ENCODE measurements at places on chromosomes 4 and X. TPM values are rescaled to one million over a fixed set of nuclear protein-coding genes. Genes with fewer than 3 reads are reported as not detected.

Gene ZDHHC15
- total RNA-seq: not detected

Gene MUC7
- not detected for total RNA-seq

Gene ERAS
- not detected for total RNA-seq

DNA sequence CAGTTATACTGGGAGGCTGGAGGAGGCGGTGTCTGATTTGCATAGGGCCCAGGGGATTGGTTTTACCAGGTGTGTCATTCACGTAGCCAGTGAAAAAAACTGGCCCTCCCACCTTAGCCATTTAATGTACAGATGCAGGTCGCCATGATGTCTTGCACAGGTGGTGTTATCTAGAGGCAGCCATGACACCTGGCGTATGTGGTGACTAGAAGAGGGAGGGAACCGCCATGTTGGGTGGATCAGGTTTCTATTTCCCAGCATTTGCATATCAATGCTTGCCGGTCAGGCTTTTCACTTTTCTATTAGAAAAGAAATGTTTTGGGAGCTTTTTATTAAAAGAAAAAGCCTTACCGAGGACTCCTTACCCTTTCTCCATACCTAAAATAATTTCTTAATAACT, 523.4 kb downstream of the ADGRL3 start:
- no peaks in the 10 kb centered on the region for H3K27me3 ChIP-seq
- H3K27ac ChIP-seq: no peak overlapping the region
- no peak overlapping the region for H3K4me3 ChIP-seq
- DNase-seq: no peak
- H3K36me3 ChIP-seq: no peaks in the 10 kb centered on the region
- no peaks in the 10 kb centered on the region for H3K4me1 ChIP-seq

DNA sequence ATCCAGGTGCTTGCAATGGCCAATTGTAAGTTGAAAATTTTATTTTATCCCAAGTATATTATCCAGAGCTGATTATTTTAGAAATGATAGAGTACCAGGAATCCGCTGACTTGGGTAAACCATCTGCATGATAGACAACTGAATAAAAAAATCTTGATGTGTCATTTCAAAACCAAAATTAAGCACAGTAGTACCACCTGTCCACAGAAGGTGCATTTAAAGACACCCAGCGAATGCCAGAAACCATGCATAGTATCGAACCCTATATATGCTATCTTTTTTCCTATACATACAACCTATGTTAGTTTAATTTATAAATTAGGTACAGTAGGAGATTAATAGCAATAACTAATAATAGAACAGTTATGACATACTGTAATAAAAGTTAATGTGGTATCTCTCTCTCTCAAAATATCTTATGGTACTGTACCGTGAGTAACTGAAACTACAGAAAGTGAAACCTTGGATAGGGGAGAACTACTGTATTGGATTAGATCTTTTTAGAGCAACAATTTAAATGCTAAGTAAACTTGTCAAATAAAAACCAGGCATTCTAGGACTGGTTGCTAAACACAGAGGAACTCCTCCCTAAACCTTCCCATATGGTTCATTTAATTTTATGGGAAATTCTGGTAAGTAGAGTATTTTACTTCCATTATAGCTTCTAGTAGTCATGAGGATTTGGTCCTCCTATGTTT, 6.2 kb downstream of the NEIL3 start:
- H3K4me3 ChIP-seq: peak overlapping the region; percentile 27
- DNase-seq: no peak
- H3K36me3 ChIP-seq: peaks cover 76% of the 10 kb centered on the region

DNA sequence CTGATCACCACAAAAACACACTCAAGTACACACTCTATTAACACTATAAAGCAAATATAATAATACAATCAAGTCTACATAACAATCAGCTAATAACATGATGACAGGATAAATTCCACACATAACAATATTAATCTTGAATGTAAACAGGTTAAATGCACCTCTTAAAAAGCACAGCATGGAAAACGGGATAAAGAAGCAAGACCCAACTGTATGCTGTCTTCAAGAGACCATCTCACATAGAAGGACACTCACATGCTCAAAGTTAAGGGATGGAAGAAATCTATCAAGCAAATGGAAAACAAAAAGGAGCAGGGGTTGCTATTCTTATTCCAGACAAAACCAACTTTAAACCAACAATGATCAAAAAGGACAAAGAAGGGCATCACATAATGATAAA, 28.1 kb downstream of the CBR4 start:
- DNase-seq: no peak
- no peak overlapping the region for H3K27ac ChIP-seq
- H3K36me3 ChIP-seq: peaks cover 46% of the 10 kb centered on the region
- no peaks in the 10 kb centered on the region for H3K27me3 ChIP-seq
- no peaks in the 10 kb centered on the region for H3K4me1 ChIP-seq

DNA sequence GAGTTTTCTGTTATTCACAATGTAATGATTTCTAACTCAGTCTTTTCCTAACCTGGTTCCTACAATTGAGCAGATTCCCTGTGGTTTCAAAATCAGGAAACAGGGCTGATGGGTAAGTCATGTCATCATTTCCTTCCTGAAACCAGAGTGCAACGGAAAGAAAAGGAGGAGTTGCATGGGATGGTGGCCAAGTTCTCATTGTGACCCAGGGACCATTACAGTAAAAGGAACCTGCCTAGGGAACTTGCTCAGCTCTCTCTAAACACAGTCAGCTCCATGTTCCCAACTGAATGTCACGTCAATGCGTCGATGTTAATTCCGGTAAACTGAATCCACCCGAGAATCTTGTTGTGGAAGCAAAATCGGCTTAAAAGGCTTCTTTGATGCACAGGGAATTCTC, 51.2 kb downstream of the LGI2 start:
- H3K4me3 ChIP-seq: no peak overlapping the region
- H3K27ac ChIP-seq: no peak overlapping the region
- peaks cover 11% of the 10 kb centered on the region for H3K4me1 ChIP-seq
- DNase-seq: no peak
- H3K27me3 ChIP-seq: peaks cover 3% of the 10 kb centered on the region

GRCh38 chrX:19750028-19750782, 137.2 kb downstream of the SH3KBP1 start:
- peaks cover 86% of the 10 kb centered on the region for H3K4me1 ChIP-seq
- H3K4me3 ChIP-seq: no peak overlapping the region
- no peak for DNase-seq
- H3K36me3 ChIP-seq: peaks cover 36% of the 10 kb centered on the region

GRCh38 chr4:23324021-23324690, 565.7 kb downstream of the PPARGC1A start:
- H3K4me1 ChIP-seq: peaks cover 3% of the 10 kb centered on the region
- H3K27ac ChIP-seq: no peak overlapping the region
- H3K27me3 ChIP-seq: no peaks in the 10 kb centered on the region
- H3K4me3 ChIP-seq: no peak overlapping the region

DNA sequence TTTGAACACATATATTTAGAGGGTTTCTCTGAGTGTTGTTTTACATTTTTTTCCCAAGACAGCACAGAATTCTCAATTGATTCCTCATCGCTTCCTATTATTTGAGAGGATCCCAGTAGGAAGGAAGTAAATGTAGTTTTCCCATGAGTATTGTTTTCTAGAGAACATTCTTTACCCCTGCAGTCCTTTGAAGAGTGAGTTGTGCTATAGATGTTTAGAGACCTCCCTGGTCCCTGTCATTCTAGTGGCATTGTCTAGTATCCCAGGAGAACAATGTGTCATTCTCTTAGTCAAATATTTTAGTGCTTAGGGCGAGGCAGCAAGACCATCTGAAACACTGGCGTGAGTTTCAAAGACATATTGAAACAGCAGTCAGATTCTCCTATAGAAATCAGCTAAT, 32.5 kb downstream of the SORBS2 start:
- H3K4me1 ChIP-seq: no peaks in the 10 kb centered on the region
- no peaks in the 10 kb centered on the region for H3K36me3 ChIP-seq
- no peak overlapping the region for H3K4me3 ChIP-seq
- H3K27ac ChIP-seq: no peak overlapping the region
- H3K27me3 ChIP-seq: peaks cover under 1% of the 10 kb centered on the region

GRCh38 chr4:103095080-103095479, 4.6 kb downstream of the BDH2 start:
- H3K4me1 ChIP-seq: peaks cover 42% of the 10 kb centered on the region
- peaks cover 12% of the 10 kb centered on the region for H3K36me3 ChIP-seq
- H3K27me3 ChIP-seq: no peaks in the 10 kb centered on the region

Measured in activated CD8-positive, alpha-beta T cell treated with anti-CD3 and anti-CD28 coated beads, Interleukin-2, amount 10 ng/mL, durations not matched to agents 7 days and 5 days (primary cell).